Stimulated activated CD8-positive, alpha-beta memory T cell treated with anti-CD3 and anti-CD28 coated beads, Interleukin-15, amount 100 ng/mL, for 24 hours (primary cell): ENCODE measurements at places on chromosomes 4 and X.

GRCh38 chrX:129654652-129655546 is at the start of gene APLN:
TSS of gene APLN (minus strand) at chrX:129654956. CDS start at chrX:129654630, 326 bp downstream.
- DNase-seq: no peak

DNA sequence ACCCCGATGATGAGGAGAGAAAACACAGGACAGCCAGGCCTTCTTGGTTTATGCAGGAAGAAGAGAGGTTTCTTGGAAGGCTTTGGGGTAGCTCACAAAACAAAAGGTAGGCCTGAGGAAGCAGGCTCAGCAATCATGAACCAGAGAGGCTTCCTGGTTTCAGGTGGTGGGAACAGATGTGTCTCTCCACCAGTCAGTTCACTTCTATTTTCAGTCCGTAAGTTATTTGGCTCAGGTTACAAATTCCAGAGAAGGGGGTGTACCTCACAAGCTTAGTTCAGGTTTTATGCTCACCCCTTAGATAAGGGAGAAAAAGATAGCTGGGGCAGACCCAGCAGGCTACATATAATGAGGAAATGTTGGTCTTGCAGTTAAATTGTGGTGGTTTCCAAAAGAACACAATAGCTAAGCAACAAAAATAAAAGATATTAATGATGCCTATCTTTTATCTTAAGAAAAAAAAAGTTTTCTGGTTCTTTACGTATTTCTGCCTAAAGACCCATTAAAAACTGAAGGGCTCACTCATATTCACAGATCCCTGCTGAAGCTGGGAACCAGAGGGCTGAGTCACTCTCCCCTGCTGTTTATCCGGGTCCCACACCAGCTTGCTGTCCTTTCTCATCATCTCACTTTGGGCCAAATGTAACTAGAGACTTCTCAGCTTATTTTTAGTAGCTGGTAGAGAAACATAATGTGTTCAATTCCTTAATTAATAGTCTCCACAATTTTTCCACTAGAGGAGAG is 177.0 kb downstream of the CAMK2D start:
- DNase-seq: no peak

DNA sequence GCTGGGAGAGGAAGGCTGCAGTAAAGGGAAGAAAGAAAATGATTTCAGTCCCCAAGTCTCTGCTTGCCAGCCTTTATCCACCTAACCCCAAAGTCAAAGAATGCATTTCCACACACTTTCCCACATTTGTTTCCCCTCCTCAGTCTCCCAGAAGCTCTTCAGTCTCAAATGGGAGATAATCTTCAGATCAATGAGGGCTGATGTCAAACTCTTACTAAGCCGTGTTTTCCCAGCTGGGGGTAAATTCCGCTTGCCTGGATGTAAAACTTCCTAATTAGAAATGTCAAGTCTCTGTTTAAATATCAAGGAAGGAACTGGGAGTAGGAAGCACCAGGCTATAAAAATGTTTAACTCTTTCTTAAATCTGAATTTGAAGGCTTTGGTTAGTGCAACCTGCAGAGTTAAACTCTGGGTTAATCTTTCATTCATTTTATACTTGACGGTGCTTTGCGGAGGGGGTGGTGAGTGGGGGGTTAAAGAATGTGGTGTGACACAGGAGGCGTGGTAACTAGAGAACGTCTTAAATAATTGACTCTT is 601.4 kb upstream of the ACTRT1 start:
- no peak for DNase-seq

- DNase-seq: no peak
Observed at GRCh38 chrX:139554991-139555675, 24.6 kb downstream of the F9 start.

GRCh38 chr4:1211371-1211770 is 37.6 kb downstream of the CTBP1 start:
- DNase-seq: no peak

DNA sequence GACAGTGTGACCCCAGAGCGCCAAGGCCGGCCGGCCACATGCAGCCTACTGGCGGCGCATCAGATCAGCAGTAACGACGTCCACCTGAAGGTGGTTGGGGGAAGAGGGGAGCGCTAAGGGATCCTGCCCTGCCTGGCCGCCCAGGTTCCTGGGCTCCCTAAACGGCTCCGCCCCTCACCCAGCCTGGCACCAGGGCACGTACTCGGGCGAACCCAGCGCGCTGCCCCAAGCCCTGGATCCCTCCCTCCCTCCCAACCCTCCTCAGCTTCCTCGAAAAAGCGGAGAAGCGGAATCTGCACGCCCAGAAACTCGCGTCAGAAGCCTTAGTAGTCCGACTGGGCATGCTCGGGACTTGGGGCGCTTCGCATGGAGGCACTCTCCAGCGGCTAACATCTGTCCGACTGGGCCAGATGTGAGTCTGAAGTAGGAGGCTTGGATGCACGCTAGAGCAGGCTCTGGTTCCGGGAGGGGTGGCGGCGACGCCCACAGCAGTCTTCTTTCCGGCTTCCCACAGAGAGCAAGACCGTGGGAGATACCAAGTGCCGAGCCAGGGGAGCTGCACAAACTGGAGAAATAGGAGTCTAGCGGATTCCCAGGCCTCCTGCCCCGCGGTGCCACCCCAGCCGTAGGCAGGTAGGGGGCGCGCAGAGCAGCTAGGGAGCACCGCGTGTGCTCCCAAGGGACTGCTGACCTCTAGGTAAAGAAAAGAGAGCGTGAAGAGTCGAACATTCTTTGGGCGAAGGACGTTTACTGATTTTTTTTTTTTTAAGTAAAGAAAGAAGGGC is 114.3 kb upstream of the TEX13C start:
- no peak for DNase-seq

- no peak for DNase-seq
Observed at GRCh38 chrX:24335871-24336270, 22.0 kb upstream of the SUPT20HL2 start.

- DNase-seq: no peak
Observed at GRCh38 chr4:108247387-108248049, 78.8 kb upstream of the LEF1 start.

DNA sequence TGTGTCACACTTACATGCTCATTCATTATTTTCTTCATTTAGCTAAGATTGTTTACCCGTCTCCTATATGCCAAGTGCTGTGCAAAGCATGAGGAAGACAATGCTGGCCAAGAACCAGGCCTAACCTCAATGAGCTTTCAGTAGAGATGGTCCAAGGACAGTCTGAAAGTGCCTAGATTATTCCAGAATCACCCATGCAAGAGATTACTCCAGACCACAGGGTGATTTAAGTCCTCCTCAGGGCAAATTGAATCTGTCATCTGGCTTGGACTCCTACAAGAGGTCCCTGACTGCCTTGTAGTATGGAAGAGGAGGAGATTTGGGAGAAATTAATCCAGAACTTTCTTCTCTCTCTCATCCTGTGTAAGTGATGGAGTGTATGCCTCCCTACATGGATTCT is 99.4 kb upstream of the NDP start:
- no peak for DNase-seq

DNA sequence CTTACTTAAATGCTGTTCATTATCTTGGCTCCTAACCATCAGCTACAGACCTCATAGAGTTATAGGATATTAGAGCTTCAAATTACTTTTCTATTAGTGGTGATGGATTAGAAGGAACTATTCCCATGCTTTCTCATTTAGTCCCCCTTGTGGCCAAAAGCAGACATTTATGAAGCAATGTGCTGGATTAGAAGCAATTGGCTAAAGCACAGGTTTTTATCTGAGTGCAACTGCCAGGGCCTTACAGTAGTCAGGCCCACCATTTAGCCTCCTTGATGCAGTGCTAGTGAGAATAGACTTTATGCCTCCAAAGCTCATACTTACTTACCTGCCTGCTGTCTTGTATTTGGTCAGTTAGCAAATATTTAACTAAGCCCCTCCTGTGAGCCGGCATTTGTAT is 93.0 kb downstream of the TSPAN7 start:
- no peak for DNase-seq

- DNase-seq: no peak
Observed at GRCh38 chr4:69713593-69713992, 46.8 kb downstream of the SULT1B1 start.

- no peak for DNase-seq
Observed at GRCh38 chr4:40559585-40560465, 69.8 kb downstream of the RBM47 start.

GRCh38 chr4:141637565-141637964 is 1.2 kb downstream of the IL15 start:
- DNase-seq: no peak

DNA sequence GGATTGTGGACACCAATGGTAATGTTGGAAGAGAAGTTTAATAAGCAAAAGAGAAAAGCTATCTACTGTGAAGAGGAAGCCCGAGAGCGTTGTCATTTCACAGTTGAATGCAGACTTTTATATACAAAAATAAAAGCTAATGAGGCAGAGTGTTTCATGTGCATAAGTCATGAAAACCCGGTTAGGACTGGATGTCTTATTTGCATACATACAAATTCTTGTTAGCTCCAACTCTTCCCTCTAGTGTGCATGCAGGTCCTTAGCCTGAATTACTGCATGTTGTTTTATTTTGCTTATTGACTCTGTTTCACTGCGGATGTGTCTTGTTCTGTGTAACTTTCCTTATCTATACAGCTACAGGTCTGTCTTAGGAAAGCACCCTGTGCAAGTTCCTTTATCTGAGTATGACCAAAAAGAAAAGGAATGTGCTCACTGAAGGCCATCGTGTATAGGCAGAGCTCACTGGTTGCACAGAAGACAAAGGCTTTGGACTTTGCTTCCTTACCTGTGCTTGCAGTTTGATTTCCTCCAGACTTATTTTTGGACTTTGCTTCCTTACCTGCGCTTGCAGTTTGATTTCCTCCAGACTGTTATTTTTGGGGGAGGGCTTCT is 25.1 kb upstream of the UGT2B11 start:
- no peak for DNase-seq

DNA sequence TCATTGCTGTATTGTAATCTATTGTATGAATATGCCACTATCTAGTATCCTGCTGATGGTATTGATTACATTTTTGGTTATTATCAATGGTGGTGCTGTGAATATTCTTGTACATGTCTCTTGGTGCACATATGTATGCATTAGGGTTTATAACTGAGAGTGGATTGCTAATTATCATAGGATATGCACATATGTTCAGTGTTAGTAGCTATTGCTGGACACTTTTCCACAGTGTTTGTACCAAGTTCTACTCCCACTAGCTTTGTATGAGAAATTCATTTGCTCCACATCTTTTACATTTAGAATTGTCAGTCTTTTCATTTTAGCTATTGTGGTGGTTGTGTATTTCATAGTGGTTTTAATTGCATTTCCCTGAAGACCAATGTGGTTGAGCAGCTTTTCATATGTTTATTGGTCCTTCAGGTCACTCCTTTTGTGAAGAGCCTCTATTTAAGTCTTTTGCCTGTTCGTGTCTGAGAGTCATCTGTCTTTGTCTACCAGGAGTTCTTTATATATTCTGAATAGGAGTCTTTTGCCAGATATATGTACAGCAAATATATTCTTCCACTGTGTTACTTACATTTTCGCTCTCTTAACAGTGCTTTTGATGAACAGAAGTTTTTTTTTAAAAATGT is 87.1 kb downstream of the TBC1D19 start:
- no peak for DNase-seq

DNA sequence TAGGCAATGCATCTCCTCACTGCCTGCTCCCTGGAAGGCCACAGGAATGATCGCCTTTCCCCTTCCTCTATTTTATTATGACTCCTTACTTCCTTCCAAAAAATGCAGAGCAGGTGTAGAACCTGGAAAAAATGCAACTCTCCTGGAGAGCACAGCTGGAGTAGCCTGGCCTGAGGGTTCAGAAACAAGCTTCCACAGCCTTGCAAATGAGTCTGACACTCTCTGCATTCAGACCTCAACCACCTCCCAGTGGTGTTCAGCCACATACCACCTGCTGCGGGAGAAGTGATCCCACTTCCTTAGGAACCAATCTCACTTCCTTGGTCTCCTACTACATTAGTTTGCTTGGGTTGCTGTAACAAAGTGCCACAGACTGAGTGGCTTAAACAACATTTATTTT is 368.1 kb upstream of the NOCT start:
- DNase-seq: no peak

- DNase-seq: no peak
Observed at GRCh38 chr4:187422655-187423054, 572.9 kb upstream of the ZFP42 start.

DNA sequence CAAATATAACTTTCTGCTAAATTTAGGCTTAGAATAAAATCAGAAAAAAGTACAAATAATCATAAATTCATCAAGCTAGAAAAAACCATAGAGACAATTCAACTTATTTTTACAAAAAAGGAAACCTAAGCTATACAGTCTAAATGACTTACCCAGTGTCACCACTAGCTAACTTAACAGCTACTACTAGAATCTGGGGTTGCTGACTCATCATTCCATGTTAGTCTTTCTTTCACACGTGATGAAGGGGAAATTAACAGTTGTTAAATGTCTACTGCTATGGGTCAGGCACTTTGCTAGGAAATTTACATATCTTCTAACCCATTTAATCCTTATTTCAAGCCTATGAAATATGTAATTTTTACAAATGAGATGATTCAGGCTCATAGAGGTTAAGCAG is 349.3 kb upstream of the GALNT7 start:
- no peak for DNase-seq

- DNase-seq: no peak
Observed at GRCh38 chr4:111639120-111639690, 506.0 kb upstream of the FAM241A start.

GRCh38 chrX:54007682-54008081 is 36.6 kb downstream of the PHF8 start:
- DNase-seq: no peak

- no peak for DNase-seq
Observed at GRCh38 chr4:124035364-124036041, 638.9 kb downstream of the SPRY1 start.

GRCh38 chr4:25749150-25749794 is 93.6 kb downstream of the SLC34A2 start:
- DNase-seq: no peak

DNA sequence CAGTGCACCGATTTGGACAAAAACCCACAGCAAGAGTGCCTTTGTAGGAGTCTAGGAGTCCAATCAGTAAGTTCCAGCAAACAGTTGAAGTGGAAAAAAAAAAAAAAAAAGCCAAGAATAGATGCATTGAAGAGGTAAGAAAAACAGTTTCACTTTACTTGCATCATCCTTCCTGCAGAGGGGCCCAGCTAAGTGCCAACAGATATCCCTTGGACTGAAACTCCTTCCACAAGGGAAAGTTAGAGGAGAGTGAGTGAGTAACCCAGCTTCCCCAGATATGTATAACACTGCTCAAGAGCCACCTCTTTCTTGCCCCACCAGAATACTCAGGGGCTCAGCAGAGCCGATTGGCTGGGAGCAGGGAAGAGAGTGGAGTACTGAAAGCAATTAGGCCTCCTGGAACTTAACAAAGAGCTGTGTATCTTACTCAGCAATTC is 617.7 kb upstream of the SMIM31 start:
- DNase-seq: no peak

GRCh38 chr4:30720661-30721184 is 554 bp downstream of the PCDH7 start:
- DNase-seq: no peak

DNA sequence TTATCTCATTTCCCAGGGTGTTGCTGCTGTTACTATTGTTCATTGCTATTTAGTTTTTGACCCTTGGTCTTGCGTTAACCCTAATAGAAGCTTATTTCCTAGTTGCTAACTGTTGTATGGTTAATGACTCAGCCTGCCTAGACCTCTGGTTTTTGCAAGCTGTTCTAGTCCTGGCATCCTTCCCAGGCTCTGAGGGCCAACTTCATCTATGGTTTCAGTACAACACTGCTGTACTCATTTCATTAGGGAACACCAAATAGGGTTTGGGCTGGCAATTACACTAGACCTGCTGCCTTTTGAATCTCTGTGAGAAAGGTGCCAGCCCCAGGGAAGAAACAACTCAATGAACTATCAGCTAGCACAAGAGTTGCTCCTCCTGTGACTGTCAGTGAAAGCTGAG is 59.6 kb downstream of the DCX start:
- no peak for DNase-seq
